Stimulated activated CD8-positive, alpha-beta memory T cell treated with anti-CD3 and anti-CD28 coated beads, Interleukin-15, amount 100 ng/mL, for 1 hour (primary cell): ENCODE measurements at places on chromosomes 7 and 10.

GRCh38 chr10:109411917-109412316, 511.4 kb downstream of the XPNPEP1 start:
- no peak for DNase-seq

DNA sequence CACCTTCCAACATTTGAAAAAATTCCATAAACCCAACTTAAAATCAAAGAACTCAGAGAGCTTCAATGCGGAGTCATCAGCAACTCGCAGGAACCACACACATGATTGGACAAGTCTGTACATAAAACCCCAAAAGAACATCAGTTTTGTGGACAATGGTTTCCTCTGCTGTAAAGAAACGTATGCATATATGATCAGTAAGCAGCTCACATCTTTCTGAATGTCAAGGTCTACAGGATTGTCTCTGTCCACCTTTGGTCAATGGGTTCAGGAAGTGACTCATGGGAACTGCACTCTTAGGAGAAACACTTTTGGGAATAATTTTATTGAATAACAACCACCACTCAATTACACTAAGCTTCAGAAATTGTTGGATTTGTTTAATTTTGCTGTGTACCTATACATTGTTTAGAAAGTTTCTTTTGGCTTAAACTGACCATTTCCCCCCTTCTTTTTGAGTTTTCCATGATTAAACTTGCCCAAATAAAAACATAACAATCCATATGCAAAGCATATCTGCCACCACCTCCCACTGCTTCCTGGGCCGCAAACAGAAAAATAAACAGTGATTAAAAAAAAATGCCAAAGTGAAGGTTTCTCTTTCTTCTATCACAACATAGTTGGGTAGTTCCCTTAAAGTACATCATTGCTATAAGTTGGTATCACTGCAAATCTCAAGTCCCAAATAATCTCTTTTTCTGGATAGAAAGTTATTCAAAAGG, 27.3 kb upstream of the AFAP1L2 start:
- no peak for DNase-seq

DNA sequence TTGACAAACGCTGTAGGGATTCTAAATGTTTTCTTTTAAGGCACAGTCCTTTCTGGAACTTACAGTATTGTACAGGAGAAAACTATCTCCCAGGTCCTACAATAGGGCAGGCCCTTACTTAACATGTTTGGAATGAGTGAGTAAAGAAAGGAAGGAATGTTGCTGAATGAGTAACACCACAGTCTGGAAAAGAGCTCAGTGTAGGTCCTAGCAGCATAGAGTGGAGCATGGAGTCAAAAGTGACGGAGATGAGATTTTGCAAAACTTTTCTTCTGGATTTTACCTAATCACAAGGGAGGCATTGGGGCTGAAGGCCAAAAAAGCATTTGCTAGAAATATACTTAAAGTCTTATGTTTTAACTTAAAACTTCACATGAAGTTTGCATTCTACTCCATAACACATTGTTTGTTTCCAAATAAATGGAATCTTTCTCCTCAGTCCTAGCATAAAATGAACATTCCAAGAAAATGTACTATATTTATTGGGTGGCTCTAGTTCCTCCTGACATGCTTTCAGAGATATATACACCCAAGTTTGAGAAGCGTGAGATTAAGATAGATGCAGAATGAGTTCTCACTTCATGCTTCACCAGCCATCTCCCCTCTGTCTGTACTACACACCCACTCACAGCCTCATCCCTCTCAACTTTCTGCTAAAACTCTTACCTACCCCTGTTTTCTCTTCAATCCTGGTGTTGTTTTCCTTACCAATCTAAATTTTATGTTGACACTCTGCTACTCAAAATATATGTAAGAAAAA, 20.2 kb upstream of the ADD3 start:
- DNase-seq, result no peak

- DNase-seq, result no peak
These were observed 858.7 kb downstream of the REEP3 start for GRCh38 chr10:64379898-64380297.

GRCh38 chr7:116259871-116260440, 49.6 kb downstream of the TES start:
- DNase-seq, result no peak

GRCh38 chr7:80770675-80771081, 132.2 kb downstream of the CD36 start:
- DNase-seq, result no peak

DNA sequence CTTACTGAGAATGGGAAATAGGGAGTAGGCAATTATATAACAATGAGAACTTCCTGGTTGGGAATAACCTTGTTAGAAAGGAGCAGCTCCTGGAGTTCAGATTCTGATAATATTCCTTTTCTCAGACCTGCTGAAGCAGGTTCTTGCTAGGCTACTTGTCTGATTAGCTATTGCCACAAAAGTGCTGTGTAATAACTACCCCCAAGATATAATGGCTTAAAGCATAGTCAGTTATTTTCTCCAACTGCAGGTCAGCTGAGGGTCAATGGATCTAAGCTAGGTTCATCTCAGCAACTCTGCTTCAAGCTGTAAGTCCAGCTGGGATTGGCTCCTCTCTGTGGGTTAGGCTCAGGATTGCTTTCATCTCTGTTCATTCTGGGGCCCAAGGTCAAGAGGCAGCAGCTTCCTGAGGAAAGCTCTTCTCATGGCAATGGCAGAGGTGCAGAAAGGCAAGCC, 9.4 kb upstream of the CNOT4 start:
- no peak for DNase-seq

DNA sequence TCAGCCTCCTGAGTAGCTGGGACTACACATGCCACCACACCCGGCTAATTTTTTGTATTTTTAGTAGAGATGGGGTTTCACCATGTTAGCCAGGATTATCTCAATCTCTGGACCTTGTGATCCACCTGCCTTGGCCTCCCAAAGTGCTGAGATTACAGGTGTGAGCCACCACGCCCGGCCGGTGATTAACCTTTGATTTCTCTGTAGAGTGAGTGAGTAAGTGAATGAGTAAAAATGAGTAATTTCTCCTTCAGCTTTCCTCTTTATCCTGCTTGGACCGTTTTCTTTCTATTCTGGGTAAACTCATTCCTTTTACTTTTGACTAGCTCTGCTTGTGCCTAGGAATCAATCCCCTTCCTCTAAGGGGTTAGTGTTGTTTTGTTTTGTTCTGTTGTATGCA, 36.8 kb downstream of the ST7 start:
- no peak for DNase-seq

- no peak for DNase-seq
These were observed 97.7 kb upstream of the CARD11 start for GRCh38 chr7:3141326-3141725.

- DNase-seq, result no peak
These were observed 99.6 kb upstream of the NAMPT start for GRCh38 chr7:106384373-106384772.

- no peak for DNase-seq
These were observed 79.3 kb downstream of the WIPF3 start for GRCh38 chr7:29885626-29886025.

GRCh38 chr7:33457039-33457438, 327.7 kb downstream of the BBS9 start:
- DNase-seq, result no peak

DNA sequence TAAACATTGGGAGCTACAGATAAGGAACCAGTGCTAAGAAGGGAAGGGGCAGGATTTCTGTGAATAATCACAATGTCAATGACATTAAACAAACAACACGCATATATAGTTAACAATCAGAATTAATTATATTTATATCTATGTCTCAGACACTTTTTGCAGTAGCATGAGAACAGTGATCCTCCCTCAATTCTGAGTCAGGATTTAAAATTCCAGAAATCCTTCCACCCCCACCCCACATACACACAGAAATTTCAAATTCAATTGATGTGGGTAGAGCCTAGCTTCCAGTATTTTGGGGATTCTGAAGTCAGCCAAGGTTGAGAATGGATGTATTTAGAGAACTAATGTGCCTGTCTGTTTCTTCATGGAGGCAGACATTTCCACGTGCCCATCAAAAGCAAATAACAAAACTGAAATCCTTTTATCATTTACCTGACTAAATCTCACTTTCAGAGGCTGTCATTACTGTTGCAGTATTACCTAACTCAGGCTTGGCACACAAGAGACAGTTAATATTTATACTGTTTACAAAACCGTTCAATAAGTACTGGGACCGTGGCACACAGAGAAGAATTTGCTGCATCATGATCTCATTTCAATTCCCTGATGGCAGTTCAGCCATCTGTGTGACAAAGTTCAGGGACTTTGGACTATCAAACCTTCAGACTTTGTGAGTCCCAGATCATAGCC, 116.6 kb upstream of the PALS2 start:
- no peak for DNase-seq

GRCh38 chr10:27770181-27770580, 24.6 kb upstream of the MKX start:
- no peak for DNase-seq

GRCh38 chr10:123966896-123967231, 75.3 kb upstream of the CPXM2 start:
- no peak for DNase-seq
